ENCODE measurements at places on chromosomes 11 and 22. TPM values are rescaled to one million over a fixed set of nuclear protein-coding genes. Genes with fewer than 3 reads are reported as not detected.

OR51B6 gene
- total RNA-seq: not detected

DNA sequence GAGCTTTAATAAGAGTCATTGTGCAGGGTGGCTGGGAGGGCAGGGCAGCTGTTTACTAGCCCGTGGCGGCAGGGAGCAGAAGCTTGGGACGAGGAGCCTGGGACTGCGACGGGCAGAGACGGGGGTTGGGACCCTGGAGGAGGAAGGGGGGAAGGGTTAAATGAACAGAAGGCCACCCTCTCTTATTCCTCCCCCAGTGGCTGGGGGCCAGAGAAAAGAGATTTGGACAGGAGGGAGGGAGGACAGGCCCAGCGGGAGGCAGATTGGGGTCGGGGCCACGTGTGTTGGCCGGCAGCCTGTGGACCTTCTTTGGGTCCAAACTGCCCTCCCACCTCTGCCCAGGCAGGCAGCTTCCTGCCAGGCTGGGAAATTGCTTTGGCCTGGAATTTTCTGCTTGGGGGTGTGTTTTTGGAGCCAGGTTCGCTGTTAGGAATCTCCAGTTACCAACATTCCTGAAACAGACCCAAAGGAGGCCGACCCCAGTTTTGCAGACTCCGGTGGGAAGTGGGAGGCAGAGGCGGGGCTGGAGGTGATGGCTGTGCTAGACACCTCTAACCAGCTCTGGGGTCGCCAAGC is 50.2 kb downstream of the APOL3 start:
- DNase-seq: no peak

- no peak for DNase-seq
These were observed 7.2 kb downstream of the TMEM86A start for GRCh38 chr11:18705651-18706281.

OR5J2 gene
- total RNA-seq: not detected

GRCh38 chr11:131787119-131787518 is 416.7 kb downstream of the NTM start:
- DNase-seq: no peak

SIK3 gene
- total RNA-seq: 22.5 TPM

NRXN2 gene
- total RNA-seq: 26.0 TPM

DNA sequence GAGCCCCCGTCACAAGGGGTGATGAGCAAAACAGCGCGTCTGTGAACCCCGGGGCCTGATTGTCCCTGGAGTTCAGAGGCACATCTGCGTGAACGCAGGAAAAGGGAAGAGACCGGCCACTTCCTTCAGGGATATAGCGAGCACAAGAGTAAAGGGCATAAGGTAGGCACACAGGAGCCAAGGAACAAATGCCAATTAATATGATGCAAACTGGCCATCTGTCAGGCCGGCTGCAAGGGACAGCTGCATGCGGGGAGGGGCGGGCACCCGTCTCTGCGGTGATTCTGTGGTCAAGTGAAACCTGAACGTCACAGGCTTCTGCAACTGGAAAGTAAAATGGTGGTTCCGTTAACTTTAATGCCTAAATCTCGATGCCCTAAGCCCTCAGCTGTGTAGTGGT is 64.7 kb downstream of the TRIM29 start:
- no peak for DNase-seq

OR10AG1 gene
- 0.64 TPM for total RNA-seq

GRCh38 chr11:73907191-73907590 is 30.4 kb downstream of the PAAF1 start:
- no peak for DNase-seq

C11orf97 gene
- not detected for total RNA-seq

LRRC74B gene
- total RNA-seq: 2.6 TPM

- no peak for DNase-seq
These were observed 114.4 kb downstream of the CADM1 start for GRCh38 chr11:115389790-115390189.

- no peak for DNase-seq
These were observed 86.8 kb downstream of the AMOTL1 start for GRCh38 chr11:94854770-94855633.

DNA sequence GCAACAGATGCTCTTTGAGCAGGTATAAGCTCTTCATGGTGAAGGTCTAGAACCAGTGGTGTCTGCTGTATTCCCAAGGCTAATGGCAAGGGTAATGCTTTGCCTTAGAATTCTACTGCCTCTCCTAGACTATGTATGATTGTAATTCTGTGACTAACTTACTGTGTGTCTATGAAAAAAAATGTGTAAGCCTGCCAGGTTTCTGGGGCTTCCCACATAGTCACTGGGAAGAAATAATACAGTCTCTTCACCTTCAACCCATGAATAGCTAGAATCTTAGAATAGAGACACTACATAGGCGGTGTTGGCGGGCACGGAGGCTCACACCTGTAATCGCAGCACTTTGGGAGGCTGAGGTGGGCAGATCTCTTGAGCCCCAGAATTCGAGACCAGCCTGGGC is 84.1 kb downstream of the C11orf91 start:
- no peak for DNase-seq
